A172 (cell line): ENCODE measurements at places on chromosomes 7 and 10. TPM values are rescaled to one million over a fixed set of nuclear protein-coding genes. Genes with fewer than 3 reads are reported as not detected.

OPALIN gene
- not detected in 2 replicates for total RNA-seq

NEBL gene
- total RNA-seq = 1.6 and 3.4 TPM in 2 replicates

CPXM2 gene
- not detected in 2 replicates for total RNA-seq

HTR5A gene
- total RNA-seq = not detected in 2 replicates

PHKG1 gene
- total RNA-seq = 0.28 TPM in 1 of 2 replicates, not detected in the other

OPN4 gene
- 0.31 TPM in 1 of 2 replicates, not detected in the other for total RNA-seq

DKK1 gene
- total RNA-seq = 997 and 1,320 TPM in 2 replicates

CNOT4 gene
- total RNA-seq = 6.8 and 8.6 TPM in 2 replicates

INSYN2A gene
- total RNA-seq = 0.05 and 0.29 TPM in 2 replicates

RELN gene
- 0.02 TPM in 1 of 2 replicates, not detected in the other for total RNA-seq

- no peak for DNase-seq
Measured at GRCh38 chr10:71752391-71753090, 20.8 kb downstream of the VSIR start.

DNA sequence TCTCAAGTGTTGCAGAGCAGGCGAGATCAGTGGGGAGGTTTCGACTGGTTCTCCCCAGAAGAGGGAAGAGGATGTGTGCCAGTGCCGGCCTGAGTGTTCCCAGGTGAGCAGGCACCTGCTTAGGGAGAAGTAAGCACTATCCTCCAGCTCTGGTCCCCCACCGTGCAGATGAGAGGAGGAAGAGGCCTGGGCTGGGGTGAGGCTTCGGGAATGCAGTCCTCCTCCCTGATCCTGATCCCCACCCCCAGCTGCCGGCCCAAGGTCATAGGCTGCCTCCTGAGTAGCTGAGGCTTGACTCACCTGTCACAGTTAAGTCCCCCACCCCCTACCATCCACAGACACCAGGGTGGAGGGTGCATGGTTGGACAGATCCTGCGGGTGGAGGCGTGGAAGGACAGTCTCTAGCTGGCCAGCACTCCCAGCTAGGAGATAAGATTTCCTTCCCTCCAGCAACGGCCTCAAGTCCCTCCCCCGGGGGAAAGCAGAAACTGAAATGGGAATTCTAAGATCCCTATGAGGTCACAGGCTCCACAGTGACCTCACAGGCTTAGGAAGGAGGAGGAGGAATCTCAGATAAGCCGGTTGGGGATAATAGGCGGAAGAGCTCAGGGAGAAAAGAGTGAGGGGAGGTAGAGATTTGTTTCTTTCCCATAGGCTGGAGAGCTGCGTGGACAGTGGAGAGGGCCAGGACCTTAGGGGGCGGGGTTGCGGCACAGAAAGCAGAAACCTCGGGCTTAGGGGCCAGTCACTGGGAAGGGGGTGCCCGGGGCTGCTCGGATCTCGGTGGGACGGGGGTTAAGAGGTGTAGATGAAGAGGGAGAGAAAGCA, 1.0 kb downstream of the LRCH4 start:
- peak; percentile 77 for DNase-seq

GRCh38 chr7:34840176-34840785, 182.3 kb downstream of the NPSR1 start:
- no peak for DNase-seq

DNA sequence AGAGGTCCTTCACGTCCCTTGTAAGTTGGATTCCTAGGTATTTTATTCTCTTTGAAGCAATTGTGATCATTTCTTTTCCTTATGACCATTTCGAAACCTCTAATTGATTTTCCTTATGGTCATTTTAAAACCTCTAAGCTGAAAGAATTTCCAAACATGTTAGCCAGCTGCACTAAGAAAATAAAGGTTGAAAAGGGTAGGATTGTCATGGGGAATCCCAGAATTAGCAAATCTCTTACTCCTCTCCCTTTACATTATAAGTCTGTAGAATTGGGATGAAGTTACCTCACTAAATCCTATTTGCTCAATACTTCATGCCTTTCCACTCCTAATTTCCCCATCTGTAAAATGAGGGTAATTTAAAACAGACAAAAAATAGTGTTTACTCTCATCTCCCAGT, 79.5 kb downstream of the FAM185A start:
- DNase-seq = no peak

- DNase-seq = peak; percentile 57
Measured at GRCh38 chr10:62025901-62026879, 124.7 kb downstream of the ARID5B start.

DNA sequence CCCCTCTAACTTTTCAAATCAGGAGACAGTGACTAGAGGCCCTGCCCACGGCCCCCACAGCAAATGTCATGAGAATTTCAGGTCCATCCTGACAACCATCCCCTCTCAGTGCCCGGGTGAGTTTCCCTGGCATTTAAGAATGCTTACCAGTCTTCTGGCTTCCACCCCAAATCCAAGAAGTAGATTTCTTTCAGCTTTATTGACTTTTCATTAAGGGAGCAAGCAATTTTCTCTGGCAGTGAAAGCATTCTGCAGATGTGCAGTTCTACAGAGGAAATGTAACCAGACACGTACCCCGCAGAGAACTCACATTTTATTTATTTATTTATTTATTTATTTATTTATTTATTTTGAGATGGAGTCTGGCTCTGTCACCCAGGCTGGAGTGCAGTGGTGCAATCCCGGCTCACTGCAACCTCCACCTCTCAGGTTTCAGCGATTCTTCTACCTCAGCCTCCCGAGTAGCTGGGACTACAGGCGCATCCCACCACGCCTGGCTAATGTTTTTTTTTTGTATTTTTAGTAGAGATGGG, 120.9 kb upstream of the KCTD7 start:
- DNase-seq = no peak

DNA sequence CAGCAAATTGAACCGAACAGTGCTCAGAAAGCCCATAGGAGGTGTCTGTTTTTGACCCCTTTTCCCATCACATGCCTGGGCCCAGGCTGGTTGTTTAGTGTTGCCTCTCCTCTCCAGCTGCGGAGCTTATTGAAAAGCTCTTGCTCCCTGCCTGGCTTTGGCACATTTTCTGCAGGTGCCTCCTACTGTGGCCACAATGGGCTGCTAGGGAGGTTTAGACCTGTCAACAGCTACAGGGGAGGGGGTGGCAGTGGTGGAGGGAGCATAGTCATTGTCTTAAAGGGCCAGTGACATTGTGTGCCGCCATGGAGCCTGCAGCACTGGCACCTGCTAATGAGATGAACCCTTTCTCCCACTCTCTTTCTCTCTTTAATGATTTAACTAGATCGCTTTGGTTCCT, 13.2 kb upstream of the ENO4 start:
- DNase-seq = peak; percentile 7

DNA sequence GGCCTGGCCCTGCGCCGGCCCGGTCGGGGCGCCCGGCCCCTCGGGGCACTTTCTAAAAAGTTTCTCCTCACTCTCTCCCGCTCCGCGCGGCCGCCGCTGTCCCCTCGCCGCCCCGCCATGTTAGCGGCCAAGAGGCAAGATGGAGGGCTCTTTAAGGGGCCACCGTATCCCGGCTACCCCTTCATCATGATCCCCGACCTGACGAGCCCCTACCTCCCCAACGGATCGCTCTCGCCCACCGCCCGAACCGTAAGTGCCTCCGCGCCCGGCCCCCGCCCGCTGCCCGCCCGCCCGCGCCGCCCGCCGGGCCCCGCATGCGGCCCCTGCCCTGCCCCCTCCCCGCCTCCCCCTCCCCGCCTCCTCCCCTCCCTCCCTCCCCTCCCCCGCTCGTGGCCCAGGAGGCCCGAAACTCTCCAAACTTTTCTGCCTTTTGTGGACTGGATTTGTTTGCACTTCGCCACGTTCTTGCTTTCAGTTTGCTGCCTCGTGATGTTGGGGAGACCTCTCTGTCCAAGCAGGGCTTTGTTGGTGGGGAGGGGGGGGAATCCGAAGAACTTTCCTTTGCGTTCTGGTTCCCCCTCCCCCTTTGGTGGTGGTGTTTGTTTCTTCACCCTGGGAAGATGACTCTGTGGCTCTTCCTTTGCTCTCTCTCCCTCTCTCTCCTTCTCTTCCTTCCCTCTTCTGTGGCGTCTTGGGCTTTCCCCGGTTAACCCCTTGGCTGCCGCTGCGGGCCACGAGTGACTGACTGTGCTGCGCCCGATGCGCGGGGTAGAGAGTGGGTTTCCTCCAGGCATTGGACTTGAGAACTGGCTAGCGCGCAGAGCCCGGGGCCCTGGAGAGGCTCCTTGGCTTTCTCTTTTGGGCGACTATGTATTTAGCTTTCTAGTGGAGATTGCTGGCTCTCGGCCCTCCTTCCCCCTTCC, 1.6 kb downstream of the TCF7L2 start:
- peak; percentile 77 for DNase-seq

DNA sequence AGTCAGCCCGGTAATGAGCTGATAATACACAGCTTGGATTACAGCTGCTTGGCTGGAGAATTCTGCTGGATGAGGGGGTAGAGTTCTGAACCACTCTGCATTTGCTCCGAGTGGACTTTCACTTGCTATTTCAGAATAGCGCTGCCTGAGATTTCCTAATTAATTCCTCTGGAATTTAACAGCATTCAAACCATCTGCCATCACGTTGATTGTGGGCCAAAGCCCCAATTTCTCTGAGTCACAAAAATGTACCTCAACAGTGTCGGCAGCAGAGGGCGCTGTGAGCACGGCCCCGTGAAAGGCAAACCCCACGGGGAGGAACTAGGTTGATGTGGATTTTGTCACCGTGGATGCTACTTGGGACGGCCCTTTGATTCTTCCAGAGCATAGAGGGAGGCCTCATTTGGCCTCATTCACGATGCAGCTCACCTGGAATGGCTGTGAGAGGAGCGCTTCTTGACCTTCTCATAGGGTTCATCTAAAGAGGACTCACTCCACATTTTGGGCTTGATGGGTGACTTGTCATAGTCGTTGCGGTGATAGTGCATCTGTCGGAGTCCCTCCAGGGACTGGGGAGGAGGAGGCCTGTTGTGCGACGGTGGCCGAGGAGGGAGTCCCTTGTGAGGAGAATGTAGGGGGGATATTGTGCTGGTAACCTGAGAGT, 73.3 kb downstream of the PRPF18 start:
- DNase-seq = peak; percentile 43

DNA sequence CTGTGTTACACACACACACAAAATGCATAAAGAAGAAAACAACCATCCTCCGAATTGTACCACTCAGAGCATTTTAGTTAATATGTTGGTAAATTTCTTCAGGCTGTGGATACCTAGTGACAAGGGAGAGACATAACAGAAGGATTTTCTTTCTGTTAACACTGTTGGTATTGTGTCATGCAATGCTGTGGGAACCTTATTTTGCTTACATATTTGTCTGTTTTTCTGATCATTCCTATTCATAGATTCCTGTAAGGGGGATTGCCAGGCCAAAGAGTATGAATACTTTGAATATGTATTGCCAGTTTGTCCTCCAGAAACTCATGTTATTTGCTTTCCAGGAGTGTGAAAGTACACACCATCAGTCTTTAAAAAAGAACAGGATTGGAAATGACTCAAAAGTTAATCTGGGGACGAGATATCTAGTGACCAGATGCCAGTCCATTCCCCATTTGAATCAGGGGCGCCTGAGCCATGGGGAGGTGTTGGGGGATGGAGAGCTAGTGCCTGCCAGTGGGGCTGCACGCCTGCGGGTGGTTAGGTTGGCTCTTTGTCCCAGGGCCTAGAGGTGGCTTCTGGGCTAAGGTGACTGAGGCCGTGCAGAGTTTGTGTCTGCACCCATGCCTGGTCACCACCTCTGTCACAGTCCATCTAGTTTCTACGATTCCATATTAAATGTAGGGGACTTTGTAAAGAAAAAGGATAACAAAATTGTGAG, 142.0 kb downstream of the PTPN20 start:
- no peak for DNase-seq

DNA sequence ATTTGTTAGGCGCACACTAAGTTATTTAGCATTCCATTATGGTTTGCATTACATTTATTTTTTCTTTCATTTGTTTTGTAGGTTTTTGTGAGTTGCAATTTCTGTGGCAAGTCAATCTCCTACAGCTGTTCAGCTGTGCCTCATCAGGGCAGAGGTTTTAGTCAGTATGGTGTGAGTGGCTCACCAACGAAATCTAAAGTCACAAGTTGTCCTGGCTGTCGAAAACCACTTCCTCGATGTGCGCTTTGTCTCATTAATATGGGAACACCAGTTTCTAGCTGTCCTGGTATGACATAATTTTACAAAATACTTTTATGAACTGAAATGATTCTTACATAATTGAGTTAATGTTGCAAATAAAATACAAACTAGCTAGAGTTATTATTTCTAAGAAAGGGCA, 29.5 kb downstream of the MIOS start:
- DNase-seq = no peak

- no peak for DNase-seq
Measured at GRCh38 chr7:30851651-30852307, 59.9 kb upstream of the AQP1 start.

- no peak for DNase-seq
Measured at GRCh38 chr10:123781956-123782500, 109.6 kb downstream of the CPXM2 start.

DNA sequence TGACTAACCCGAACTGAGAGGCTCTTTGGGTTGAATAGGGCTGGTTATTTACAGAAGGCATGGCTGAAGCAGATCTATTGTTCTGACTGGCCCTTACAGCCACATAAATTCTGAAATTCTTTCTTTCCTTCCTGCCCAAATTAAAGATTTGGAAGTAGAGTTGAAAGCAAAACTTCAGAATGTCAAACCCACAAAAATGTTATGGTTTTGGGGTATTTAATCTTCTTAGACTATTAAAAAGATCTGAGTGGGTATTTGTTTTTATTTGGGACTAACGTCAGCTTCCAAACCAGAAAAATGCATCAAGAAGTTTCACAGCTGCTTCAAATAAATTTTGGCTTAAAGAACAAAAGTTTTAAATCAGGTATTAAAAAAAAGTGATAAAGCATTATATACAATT, 124.5 kb downstream of the AHR start:
- peak; percentile 66 for DNase-seq

GRCh38 chr10:46309511-46310142, 22.8 kb downstream of the ANTXRL start:
- DNase-seq = no peak

DNA sequence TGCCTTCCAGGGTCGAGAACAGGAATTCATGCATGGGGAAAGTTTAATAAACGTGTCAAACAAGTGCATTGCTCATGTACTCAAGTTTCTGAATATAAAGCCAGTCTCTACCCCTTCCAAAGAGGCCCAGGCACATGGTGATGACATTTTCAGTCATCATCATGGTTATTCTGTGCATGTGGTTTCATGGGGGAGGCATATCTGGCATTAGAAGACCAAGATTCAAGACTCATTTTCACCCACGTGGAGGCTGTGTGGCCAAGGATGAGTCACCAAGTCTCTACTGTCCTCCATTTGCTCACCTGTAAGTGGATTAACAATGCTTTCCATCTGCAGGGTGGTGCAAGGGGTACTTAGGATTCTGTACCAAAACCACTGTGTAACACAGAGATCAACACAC, 34.0 kb upstream of the CNPY1 start:
- no peak for DNase-seq

GRCh38 chr10:124509880-124510632, 48.4 kb downstream of the LHPP start:
- DNase-seq = no peak

- DNase-seq = no peak
Measured at GRCh38 chr10:18308600-18308999, 168.4 kb downstream of the CACNB2 start.
